ENCODE measurements at places on chromosomes 3 and 15.

- no peak for DNase-seq
These were observed 35.5 kb upstream of the NIT2 start for GRCh38 chr3:100299016-100299415.

GRCh38 chr15:85062560-85062959, 80.9 kb downstream of the PDE8A start:
- no peak for DNase-seq

DNA sequence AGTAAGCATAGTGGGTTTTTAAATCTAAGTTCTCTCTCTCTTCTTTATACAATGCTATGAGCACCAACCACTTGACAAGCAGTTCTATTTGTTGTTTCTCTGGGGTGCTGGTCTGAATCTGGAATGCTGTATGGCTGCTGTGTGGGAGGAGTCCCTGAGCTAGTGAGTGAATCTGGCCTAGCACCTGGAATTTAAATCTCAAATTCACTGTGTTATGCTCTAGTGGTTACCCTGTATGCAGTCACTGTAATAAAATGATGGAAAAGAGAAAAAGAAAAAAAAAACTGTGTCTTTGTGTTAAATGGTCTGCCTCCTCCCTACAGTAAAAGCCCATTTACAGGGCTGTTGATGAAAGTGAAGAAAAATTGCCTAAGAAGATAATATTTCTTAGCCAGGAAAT, 155.0 kb downstream of the ATP8B4 start:
- DNase-seq, result no peak

GRCh38 chr15:47266566-47266965, 450.7 kb upstream of the SEMA6D start:
- no peak for DNase-seq

DNA sequence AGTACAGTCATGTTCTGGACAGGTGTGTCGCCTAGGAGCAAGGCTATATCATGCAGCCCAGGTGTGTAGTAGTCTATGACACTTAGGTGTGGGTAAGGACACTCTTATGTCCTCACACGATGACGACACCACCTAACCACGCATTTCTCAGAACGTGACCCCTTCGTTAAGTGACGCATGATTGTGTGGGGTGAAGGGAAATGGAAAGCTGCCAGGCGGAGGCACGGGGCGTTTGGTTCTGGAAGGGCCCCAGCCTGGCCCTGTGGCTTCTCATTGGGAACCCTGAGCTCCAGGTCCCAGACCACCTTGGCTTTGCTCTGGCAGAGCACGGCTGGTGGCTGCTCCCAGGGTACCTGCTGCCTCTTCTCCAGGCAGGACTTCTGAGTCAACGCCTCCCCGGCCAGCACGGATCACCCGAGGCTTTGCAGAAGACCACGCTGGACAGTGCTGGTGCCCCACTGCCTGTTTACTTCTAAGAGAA, 39.3 kb downstream of the FBLN2 start:
- no peak for DNase-seq

- DNase-seq, result no peak
These were observed 435 bp downstream of the SLC35G2 start for GRCh38 chr3:136819392-136819730.

DNA sequence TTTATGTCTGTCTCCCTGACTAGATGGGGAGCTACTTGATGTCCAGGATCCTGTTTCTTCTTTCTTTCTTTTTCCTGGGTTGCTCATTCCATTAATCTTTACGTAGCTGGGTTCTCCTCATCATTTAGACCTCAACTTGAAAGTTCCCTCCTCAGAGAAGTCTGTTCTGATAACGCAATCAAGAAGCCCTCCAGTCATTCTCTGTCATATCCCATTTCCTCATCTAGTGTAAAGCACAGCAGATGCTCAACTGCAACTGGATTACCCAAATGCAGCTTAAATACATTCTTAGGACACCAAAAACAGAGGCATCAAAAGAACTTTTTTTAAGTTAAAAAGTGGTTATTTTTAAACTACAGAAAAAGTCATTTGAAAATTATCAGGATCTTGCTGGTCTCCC, 51.7 kb upstream of the ST3GAL6 start:
- DNase-seq, result no peak

GRCh38 chr3:85697156-85697555, 738.4 kb downstream of the CADM2 start:
- DNase-seq, result no peak
